ENCODE measurements at places on chromosomes 2 and 18. TPM values are rescaled to one million over a fixed set of nuclear protein-coding genes. Genes with fewer than 3 reads are reported as not detected.

DNA sequence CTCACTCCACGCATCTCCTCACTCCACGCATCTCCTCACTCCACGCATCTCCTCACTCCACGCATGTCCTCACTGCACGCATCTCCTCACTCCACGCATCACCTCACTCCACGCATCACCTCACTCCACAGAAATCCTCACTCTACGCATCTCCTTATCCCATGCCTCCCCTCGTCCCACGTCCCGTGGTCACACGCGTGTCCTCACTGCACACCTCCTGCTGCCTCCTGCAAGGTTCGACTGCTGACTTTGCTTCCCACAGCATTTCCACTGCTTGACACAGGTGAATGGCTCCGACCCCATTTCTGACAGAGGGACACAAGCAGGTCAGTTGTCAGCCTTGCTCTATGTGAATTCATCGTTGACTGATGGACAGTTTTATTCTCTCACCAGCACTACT, 103.0 kb downstream of the USP40 start:
- DNase-seq: no peak

GRCh38 chr18:75121266-75121665, 87.7 kb downstream of the PTGR3 start:
- no peak for DNase-seq

GRCh38 chr2:19369341-19369955, 11.0 kb upstream of the OSR1 start:
- no peak for DNase-seq

DNA sequence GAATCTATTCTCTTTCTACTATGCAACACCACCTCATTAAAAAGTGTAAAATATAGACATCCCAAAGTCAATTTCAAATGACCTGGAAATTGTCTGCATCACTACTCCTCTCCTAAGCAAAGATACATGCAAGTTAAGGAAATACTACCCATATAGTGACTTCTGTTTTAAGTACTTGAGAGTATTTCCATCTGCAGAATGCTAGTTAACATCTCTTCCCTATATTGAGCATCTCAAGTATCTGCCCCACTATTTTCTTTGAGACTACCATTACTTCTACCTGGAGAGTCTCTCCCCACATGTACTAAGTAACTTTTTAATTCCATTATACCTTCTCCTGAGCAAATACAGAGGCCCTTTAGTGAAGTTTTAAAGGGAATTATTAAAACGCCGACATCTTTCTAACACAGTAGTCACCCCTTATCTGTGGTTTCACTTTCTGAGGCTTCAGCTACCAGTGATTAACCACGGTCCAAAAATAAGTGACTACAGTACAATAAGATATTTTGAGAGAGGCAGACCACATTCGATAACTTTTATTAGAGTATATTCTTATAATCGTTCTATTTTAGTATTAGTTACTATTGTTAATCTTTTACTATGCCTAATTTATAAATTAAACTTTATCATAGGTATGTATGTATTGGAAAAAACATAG, 21.8 kb downstream of the CWC22 start:
- peak; percentile 16 for DNase-seq

DNA sequence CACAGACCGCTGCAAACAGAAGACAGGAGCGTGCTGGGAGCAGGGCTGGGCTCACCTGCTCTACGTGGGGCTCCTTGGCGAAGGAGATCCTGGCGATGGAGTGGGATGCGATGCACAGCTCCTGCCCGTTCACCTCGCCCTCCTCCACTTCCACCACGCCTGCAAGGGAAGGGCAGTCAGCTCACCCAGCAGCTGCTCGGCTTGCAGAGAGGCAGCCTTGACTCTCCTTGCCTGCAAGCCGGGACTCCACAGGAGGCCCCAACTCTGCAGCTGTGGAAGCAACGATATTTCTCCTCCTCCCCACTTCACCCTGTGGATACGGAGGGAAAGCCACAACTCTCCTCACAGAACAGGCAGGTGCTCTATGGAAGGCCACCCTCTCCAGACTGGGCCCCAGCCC, 35.1 kb downstream of the THAP4 start:
- no peak for DNase-seq

- DNase-seq: no peak
Observed at GRCh38 chr2:32783933-32784332, 156.1 kb downstream of the TTC27 start.

DNA sequence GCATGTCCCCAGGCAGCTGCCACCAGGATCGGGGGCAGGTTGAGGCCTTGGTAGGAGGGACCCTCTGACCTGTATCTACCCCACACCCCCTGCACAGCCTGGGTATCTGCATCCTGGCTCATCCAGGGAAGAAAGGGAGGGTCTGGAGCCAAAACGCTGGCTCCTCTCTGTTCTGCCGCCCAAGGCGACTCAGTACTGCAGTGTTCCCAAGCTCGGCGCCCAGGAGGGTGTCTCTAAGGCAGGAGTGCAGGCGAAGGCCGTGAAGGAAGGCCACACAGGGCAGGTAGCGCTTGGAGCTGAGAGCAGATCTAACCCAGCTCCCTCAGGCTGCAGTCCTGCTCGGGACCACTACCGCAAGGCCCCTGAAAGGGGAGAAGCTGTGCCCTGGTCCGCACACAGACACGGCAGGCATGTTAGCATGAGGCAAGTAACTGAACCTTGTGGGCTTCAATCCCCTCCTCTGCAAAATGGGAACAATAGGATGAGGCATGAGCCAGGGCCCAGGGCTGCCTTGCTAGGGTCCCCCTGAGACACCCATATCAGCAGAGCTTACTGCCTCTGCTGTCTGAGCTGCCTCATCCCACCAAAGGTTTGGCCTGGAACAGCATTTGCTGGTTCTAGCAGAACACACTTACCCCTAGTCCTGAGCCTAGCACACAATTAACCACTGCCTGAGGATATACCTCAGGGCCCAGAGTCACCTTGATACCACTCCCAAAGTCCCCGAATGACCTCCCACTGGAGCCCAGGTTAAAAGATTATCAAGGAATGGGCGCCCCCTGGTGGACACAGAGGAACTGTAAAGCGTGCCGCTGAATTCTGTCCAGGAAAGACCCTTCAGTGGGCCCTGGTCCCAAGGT, 6.5 kb downstream of the PTMA start:
- no peak for DNase-seq

Gene CASP10
- total RNA-seq: 1.2 TPM
